ENCODE measurements at places on chromosomes 13 and 19.
A peak's percentile ranks its signal among the peaks of the same experiment; 100 is the strongest.

GRCh38 chr19:53332484-53332883 lies 1.1 kb upstream of the ZNF845 start:
- no peak for DNase-seq

DNA sequence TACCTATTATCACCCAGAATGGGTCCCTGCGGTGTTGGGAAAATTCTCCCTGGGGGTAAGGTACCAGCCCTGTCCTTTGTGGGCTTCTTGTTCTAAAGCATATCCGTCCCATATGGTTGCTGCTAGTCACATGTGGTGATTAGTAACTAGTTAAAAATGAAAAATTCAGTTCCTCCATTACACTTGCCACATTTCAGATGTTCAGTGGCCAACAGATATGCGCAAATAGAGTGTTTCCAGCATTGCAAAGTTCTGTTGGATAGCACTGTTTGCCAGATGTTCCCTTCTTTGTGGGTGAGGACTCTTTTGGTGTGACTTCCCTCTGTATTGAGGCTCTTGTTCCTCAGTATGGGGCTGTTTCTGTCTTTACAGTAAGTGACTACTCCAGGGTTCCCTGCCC lies 3.8 kb downstream of the CNOT3 start:
- no peak for DNase-seq

DNA sequence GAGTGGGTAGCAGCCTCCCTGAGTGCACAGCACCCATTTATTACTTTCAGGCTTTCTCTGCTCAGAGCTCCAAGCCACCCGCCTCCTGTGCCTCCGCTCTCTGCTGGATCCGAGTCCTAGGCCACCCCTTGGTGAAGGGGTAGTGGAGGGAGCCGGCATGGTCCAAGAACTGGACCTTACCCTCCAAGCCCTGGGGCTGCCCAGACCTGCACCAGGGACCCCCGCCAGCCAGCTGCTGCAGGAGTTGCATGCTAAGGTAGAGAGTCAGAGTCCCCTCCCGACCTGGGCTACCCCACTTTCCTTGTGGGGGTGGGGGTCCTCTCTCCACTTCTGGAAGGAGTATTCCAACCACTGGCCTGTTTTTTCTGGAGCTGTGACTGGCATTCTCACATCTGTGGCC lies 2.0 kb downstream of the FAM98C start:
- DNase-seq: no peak

GRCh38 chr19:40225440-40226305 lies 816 bp downstream of the CCNP start:
- no peak for DNase-seq

DNA sequence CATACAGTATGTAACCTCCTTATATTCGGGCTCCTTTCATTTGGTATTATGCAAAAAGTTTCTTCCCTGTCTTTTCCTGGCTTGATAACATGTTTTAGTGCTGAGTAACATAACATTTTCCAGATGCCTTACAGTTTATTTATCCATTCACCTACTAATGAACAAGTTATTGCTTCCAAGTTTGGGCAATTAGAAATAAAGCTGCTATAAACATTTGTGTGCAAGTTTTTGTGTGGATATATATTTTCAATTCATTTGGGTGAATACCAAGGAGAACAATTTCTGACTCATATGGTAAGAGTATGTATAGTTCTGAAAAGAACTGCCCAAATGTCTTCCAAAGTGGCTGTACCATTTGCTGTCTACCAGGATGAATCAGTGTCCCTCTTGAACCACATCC lies 360.9 kb downstream of the PCDH17 start:
- no peak for DNase-seq

DNA sequence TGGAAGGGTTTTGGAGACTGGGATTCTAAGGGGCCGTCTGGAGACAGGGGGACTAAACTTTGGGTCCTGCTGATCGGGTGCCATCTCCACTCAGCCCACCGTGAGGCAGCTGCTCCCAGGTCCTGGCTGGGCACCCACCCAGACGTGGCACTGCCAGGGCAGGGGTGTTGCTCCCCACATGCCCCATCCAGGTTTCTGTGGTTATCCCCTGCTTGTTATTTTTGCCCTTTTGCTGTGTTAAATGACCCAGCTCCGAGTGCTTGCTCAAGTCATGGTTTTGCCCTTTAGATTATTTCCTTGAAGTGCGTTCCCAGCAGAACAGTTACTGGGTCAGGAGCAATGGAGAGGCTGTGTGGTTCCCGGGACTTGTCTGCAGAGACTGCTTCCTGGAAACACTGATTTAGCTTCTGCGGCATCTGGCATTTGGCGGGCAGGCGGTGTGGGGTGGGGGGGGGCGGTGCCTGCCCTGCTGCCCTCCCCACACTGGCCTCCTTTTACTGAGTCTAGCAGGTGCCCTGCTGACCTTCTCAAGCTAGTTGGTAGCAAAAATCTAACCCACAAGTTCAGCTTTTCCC lies 1.9 kb downstream of the RAB11B start:
- DNase-seq: no peak

DNA sequence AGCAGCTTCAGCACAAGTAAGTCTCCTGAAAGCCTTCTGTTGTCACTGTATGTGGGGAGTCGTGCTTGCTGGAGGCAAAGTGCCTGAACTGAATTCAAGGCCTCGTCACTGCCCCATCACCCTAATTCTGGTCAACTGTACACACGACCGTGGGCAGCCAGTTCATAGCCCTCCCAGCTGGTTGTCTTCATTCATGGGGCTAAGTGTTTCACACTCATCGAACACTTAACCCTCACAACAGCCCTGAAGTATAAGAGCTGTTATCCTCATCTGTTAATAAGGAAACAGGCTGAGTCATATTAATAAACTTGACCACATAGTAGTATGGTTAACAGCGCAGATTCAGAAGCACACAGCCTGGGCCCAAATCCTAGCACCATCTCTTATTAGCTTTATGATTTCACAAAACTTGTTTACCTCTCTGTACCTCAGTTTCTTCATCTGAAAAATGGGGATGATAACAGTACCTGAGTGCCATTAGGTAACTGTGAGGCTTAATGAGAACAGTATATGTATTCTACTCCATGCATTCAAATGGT lies 66.7 kb downstream of the CDADC1 start:
- DNase-seq: no peak

DNA sequence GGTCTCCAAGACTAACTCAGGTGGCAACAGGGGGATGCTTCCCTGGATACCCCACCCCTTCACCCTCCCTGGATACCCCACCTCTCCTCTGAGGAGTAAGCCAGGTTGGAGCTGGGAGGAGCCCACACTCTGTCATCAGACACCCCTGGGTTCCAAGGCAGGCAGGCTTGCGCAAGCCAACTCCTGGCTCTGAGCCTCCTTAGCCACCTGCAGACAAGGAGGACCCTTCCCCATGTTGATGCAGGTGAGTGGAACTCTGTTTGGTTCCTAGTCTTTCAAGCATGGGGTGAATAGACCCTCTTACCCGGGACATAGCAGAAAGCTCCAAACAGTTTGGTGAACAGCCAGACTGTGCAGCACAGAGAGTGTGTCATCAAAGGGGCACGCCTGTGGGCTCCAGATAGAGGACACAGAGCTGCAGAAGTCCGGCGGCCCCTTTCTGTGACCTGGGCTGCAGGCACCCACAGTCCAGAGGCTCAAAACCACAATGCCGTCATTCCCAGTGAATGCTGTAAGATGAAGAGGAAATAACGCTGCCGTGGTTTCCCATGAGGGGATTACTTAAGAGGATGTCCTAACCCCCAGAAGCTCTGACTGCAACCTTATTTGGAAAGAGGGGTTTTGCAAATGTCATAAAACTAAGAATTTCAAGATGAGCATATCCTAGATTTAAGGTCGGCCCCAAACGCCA lies 12.1 kb upstream of the HAS1 start:
- no peak for DNase-seq

DNA sequence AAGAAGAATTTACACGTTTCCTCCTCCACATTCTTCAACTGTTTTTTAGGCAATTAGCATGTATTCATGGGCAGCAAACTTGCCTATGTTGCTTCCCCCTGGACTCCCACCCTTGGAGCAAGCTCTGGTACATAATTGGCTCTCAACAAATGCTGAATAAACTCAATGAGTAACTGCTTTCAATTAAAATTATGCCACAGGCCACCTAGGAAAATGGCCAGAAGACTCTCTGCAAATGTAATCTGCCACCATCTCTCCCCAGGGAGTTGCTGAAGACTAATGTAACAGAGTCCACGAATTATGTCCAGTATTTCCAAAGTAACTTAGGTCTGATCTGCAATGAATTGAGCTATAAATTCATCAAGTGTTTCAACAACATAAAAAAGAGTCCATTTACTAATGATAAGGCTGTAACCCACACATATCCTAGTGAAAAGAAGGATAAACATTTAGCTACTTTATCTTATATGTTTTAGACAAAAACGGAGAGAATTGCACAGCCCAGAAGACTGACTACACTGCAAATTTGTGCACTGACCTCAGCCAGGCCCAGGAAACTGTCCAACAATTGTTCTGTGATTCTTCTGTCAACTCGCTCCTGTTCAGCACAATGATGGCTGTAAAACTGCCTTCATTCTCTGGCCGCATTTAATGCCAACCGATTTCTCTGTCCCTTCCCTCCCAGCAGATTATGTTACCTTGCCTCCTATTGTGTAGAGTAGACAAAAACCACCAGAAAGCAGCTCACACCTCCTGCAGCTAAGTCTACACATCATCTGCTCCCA lies 808.6 kb upstream of the ARGLU1 start:
- no peak for DNase-seq

DNA sequence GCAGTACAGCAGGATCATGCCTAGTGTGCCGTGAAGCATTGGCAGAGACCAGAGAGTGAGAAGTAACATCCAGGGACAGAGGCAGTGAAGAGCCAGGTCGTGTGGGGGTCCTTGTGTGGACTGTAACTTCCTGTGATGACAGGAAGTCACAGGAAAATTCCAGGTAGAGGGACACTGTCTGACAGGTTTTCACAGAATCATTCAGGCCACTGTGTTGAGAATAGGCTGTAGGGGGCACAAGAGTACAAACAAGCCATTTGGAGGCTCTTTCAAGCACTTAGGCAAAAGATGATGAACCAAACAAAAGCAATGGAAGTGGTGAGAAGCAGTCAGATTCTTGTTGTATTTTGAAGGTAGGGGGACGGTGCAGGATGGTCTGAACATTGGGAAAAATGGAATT lies 46.4 kb downstream of the N4BP2L1 start:
- peak; percentile 2 for DNase-seq

- no peak for DNase-seq
Measured at GRCh38 chr13:99926014-99926731, 45.4 kb downstream of the ZIC5 start.

DNA sequence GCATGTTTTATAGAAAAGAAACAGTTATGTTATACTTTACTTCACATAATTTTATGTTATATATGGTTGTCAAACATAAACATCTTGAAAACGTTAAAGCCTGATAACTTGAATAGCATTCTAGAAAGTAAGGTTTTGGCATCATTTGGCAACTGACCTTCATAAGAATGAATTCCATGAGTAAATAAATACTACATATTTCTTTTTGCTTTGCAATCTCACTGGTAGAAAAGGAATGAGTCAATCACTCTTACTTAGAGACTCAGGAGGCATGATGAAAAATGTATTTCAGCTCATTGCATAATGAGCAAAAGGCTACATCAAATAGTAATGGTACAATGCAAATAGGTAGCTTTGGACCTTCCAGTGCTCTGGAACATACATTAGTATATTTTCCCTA lies 1381.9 kb downstream of the EFNB2 start:
- DNase-seq: no peak

- DNase-seq: no peak
Measured at GRCh38 chr13:24742294-24742693, 21.7 kb upstream of the RNF17 start.

DNA sequence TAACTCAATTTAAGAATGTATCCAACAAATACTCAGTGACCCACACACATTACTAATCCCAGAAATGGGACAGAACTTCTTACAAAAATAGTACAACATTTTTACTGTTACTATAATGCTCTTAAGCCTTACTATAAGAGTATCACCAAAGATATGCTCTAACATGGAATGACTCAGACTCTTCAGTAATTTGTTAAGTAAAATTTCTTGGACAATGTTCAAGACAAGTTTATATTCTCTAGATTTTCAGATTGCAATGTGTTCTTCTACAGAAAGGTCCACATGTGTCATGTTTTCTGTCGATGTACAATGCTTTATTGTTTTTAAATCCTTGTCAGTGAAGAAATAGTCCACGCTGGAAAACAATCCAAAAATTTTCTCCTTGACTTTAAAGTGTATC lies 66.3 kb upstream of the RFXAP start:
- no peak for DNase-seq
